Urinary bladder (tissue), 4 donors: ENCODE measurements at places on chromosomes 11 and 22. TPM values are rescaled to one million over a fixed set of nuclear protein-coding genes. Genes with fewer than 3 reads are reported as not detected.

Gene TTC28
- total RNA-seq = 81.9 TPM

Gene MGAT3
- 4.2 TPM for total RNA-seq

Gene USP2
- total RNA-seq = 1.1 TPM

Gene PATE4
- not detected for total RNA-seq

Gene SLC43A1
- total RNA-seq = 16.8 TPM

Gene C11orf52
- total RNA-seq = 2.7 TPM

Gene STX5
- 30.0 TPM for total RNA-seq

DNA sequence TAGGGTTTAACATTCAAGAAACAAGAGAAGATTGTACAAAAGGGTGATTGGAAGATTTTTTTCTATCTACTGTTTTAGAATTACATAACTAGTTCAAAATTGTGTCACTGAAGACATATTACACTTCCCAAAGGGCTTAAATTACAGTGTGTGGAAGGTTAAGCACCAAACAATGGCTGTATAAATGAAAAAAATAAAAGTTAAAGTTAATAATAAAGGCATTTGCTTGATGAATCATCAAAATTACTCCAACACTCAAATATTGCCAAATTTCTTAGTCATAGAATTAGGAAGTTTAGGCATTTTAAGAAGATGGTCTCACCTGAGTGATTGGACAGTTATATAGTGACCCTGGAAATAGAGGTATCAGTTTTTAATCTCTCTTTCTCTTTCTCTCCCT lies 227.6 kb upstream of the CARD18 start:
- DNase-seq = no peak

- no peak for DNase-seq
Observed at GRCh38 chr22:46964773-46965550, 202.5 kb downstream of the TBC1D22A start.

DNA sequence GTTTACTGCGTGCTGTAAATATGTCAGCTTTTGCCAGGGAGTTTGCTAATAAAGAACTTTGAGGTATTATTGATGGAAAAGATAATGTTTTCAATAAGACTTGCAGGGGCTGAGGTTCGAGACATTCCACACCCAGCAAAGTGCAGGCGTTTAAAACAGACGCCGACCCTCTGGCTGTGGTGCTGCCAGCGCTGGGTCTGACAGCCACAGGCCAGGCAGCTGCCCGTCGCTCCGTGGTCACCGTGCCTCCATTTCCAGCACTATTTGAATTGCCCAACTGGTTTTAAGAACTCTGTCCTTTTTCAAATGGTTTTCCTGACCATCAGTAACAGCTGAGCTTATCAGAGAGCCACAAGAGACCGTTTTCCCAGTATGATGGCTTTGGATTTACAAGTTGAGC lies 28.1 kb upstream of the ALX4 start:
- DNase-seq = no peak

DNA sequence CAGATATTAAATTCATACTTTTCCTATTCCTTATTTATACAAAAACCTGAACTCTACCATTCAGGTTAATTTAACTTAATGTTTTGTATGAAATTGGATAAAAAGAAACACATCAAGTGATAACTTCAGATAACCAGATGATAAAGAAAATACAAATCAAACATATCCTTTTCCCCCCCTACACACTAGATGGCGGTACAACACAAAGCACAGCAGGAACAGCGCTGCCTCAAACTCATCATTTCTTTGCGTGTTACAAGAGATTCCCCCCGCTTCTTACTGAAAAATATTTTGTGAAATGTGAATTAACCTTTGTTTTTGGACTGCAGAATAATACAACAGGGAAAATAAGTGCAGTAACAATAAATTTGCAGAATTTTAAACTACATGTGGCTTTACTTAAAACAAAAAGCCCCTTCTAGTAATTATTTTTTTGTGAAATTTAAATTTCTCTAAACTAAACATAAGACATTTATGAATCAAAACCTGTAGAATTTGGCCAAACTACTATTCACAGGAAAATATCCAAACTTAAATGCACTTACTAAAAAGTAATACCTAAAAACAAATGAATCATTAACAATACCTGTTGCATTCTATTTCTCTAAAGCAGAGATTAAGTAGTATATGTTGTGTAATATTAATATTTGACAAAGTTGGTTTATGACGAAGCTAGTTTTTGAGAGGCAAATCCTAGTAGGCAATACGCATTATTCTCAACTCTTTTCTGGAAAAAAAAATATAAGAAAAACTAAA lies 74.4 kb downstream of the ARHGAP32 start:
- DNase-seq = peak; percentile 35

DNA sequence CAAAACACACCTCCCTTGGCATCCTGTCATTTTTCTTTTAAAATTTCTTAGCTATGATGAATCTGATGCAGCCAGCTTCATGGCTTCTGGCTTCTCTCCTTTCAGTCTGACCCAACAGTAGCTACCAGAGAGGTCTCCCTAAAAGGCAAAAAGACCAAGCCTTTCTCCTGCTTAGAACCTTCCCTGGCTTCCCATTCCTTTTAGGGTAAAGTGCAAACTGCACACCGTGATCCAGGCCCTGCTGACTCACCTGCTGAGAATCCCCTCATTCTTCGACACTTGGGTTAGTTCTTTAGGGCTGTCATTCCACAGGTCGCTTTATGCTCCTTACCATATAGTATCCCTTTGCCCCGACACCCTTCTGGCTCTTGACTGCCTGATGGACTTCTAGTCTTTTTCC lies 362.4 kb downstream of the MIAT start:
- no peak for DNase-seq

DNA sequence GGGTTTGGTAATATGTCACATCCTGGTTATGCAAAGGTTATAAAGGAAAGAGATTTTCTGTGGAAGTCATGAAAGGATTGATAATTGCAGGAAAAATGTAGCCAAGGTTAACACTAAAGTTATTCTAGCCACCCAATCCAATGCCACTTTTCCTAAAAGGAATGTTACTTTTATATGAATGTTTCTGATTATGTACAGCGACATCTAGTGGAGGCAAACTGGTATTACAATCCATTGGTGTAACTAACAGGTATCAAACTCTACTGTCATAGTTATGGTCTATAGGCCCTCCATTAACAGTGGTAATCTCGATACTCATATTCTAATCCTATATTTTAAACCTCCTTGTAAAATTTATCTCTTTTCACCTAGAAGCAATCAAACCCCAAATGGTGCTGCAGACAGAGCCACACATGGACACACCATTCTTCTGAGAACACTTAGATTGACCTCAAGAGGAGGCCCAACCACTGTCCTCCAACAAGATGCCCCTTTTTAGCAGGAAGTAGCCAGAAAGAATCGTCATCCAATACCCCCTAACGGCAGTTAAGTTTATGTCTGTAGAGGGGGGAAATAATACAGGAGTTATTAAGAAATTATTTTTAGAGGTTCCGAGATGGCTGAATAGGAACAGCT lies 74.9 kb upstream of the RAG2 start:
- no peak for DNase-seq

DNA sequence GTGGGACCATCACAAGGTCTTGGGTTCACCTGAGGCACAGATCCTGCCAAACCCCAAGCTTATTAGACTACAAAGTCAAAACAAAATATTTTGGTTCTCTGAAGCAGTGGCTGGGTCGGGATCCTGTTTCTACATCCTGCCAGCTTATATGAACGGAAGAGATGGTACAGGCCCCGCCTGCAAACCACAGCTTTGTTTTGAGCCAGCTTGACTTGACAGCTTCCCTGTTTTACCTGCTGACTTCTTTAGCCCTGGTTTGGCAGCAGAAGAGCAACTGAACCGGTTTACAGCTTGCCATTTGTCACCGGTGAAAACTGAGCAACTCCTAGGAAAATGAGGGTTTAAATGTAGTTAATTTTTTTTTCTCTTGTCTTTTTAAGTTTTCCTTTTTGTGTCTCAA lies 11.4 kb downstream of the PACS1 start:
- DNase-seq = no peak

DNA sequence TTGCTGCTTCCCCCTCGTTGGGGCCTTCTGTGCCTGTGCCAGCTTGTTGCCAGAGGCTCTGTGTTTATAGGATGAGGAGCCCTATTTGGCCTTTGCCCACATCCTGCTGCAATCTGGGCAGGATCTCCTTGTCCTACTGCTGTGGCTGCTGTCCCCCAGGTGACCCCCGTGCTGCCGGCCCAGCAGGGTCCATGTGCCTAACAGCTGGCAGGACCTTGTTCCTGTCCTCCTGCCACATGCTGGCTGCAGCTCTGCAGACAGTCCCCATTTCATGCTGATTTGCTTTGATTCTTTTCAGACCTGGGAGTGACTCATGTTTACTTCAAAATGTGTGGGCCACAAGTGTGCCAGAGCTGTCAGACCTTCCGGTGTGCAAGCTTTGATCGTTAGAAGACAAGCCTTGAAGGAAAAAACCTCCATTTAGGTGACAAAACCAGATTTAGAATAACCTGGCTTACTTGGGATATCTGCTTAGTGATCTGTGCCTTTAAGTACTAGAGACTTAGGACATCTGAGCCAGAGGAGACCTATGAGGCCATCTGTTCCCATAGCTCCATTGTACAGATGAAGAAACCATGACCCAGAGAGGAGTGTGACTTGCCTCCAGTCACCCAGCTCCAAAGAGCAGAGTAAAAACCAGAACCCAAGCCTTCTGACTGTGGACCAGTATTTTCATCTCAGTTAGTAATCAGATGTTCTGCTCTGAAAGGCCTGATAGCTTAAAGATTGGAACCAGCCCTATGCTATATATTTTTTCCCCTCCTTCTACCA lies 11.1 kb downstream of the NAV2 start:
- peak; percentile 48 for DNase-seq

- no peak for DNase-seq
Observed at GRCh38 chr11:95289378-95290101, 58.5 kb upstream of the SESN3 start.

DNA sequence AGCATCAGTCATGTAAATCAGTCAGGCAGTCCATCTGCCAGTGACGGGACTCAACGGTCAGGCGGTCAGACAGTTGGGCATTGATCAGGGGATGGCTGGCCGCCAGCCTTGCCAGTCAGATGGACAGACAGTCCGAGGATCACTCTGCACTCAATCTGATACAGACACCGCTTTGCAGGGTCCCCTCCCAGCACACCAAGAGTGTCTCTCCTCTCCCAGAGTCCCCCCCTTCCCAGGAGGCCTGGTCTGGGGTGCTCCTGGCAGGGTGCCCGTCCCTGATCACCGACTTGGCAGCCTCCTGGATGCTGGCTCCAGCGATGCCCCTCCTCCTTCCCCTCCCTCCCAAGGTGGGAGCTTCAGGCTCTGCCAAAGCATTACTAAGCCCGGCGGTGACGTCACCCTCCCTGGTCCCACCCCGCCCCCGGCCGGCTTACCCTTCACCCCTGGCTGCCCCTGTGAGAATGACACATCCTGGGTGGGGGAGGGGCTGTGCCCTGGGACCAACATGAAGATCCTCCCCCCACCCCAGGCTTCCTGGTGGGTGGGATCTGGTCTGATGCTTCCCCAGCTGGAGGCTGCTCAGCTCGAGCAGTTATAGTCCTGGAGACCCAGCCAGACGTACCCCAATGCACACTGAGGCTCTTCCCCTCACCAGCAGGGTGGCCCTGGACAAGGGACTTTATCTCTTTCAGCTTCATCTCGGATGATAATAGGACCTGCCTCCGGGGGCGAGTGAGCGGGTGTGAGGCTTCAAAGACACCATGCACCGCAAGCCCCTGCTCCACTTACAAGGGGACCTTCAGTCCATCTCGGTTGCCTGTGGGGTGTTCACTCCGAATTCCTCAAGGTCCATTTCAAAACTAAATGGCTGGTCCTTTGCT lies 69.2 kb downstream of the CD82 start:
- peak; percentile 70 for DNase-seq

DNA sequence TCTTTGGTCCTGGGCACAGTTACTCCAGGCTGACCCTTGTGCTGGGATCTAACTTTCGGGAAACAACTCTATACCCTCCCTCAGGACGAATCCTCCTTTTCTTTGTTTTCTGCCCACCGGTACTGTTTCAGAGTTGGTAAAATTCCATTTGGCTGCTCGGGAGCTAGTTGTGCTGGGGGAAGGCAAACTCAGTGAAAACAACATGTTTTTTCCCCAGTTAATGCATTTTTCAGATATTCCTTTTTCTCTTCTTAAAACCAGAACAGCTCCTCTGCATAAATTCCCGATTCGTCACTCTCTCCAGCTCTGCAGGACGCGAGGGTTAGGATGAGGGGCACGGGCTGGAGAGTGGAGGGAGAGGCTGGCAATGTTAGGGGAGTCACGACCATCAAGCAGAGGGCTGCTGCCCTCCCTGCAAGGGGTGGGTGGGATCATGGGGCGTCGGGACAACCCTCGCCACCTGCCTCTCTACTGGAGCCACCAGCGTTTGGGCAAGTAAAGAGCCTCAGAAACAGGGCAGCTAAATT lies 31.3 kb downstream of the LRRC10B start:
- DNase-seq = no peak

- no peak for DNase-seq
Observed at GRCh38 chr22:26806445-26807175, 149.2 kb downstream of the MIAT start.

- DNase-seq = no peak
Observed at GRCh38 chr22:19661156-19661555, 53.1 kb upstream of the SEPTIN5 start.

- no peak for DNase-seq
Observed at GRCh38 chr11:11969380-11970215, 38.8 kb downstream of the DKK3 start.

DNA sequence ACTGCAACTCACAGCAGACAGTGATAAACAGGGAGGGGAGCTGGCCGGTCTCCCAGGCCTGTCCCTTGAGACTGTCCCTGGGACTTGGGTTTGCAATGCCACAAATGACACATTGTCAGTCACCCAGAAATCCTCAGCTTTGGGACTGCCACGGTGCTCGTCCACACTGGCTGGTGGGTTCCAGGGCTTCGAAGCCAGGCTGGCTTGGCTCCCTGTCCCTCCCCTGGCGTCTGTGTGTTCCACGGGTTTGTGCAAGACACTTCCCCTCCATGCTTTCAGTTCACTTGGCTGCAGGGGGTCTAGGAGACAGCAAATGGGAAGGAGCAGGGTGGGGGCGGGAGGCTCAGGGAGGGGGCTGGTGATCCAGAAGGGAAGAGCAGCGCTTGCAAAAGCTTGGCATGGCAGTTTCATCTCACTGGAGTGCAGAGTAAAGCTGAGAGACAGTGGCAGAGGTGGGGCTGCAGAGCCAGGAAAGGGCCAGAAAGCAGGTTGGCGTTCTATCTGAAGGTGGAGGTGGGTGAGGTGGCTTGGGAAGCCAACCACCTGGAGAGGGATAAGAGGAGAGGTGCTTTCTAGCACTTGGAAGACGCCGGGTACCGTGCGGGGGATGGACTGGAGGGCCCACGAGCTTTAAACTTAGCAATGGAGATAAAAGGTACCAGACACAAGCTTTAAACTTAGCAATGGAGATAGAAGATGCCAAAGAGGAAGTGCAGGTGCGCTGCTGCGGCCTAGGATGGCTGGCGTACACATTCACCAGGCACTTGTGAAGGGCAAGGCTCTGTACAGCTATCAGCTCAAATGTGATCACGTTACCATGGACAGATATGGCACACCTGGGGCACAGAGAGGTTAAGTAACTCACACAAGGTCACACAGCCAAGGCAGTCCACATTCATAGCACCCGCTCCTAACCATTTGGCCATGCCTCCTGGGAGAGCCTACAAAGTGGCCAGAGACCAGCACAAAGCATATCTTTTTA lies 86.4 kb upstream of the SHISAL1 start:
- DNase-seq = no peak
